HuH-7.5 (cell line): ENCODE measurements at places on chromosomes 13 and 19.

DNA sequence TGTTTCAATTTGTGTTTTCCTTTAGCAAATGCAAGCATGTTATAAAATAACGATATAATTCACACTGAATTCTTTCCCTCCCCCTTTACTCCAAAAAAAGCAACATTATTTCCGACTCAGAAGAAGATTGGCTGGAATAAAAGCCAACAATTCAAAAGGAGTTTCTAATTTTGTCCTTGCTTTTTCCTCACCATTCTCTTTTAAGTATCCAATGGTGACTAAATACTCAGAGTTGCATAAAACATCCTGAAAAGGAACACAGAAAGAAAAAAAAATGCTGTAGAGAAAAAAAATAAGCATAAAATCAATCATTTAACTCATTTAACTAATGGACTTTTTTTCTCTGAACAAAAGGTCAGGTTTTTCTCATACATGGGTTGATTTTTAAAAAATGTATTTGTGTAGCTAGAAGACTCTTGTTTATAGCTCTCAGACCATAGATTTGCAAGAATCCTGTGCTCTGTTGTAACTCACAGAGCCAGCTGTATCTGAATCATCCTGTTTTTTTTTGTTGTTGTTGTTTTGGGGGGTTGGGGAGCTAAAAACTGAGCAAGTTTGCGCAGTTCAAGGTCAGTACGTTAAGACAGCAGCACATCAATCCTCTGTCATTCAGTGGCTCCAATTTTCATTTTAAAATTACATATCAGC, 108.1 kb downstream of the PCDH17 start:
- DNase-seq: no peak

- DNase-seq: no peak
These were observed 59.4 kb upstream of the FARP1 start for GRCh38 chr13:98083507-98083906.

- no peak for DNase-seq
These were observed 27.0 kb upstream of the ZNF726 start for GRCh38 chr19:23887642-23888041.

- no peak for DNase-seq
These were observed 266.2 kb upstream of the SOX21 start for GRCh38 chr13:94978516-94978915.

GRCh38 chr13:111855786-111856185, 211.2 kb upstream of the SOX1 start:
- no peak for DNase-seq

- DNase-seq: no peak
These were observed 78.0 kb downstream of the LATS2 start for GRCh38 chr13:20983386-20983785.
